Endodermal cell (in vitro differentiated cells): ENCODE measurements at places on chromosomes 5 and 9.

DNA sequence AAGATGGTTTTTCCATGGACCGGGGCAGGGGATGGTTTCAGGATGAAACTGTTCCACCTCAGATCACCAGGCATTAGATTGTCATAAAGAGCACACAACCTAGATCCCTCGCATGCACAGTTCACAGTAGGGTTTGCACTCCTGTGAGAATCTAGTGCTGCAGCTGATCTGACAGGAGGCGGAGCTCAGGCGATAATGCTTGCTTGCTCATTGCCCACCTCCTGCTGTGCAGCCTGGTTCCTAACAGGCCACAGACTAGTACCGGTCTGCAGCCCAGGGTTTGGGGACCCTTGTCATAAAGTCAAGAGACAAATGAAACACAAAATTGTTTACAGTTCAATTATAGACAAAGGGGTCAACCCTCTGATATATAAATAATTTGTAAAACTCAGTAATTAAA, 101.7 kb downstream of the RANBP17 start:
- peak; percentile 57 for DNase-seq

GRCh38 chr9:104984542-104984941, 56.6 kb upstream of the ABCA1 start:
- no peak for DNase-seq

GRCh38 chr5:79109527-79110492, 1.8 kb upstream of the BHMT start:
- peak; percentile 83 for DNase-seq

- DNase-seq, result no peak
Observed at GRCh38 chr9:2109069-2109650, 94.0 kb downstream of the SMARCA2 start.

- no peak for DNase-seq
Observed at GRCh38 chr9:12631866-12632265, 61.3 kb upstream of the TYRP1 start.

- no peak for DNase-seq
Observed at GRCh38 chr9:94014920-94015319, 59.8 kb upstream of the BARX1 start.

- no peak for DNase-seq
Observed at GRCh38 chr9:1959371-1959770, 55.8 kb upstream of the SMARCA2 start.
